ENCODE measurements at places on chromosomes 7 and 10.
A peak's percentile ranks its signal among the peaks of the same experiment; 100 is the strongest.

GRCh38 chr10:23190872-23191763 is 994 bp upstream of the PTF1A start:
- no peak for DNase-seq

GRCh38 chr10:124292911-124293615 is 125.7 kb downstream of the OAT start:
- DNase-seq = peak; percentile 18

DNA sequence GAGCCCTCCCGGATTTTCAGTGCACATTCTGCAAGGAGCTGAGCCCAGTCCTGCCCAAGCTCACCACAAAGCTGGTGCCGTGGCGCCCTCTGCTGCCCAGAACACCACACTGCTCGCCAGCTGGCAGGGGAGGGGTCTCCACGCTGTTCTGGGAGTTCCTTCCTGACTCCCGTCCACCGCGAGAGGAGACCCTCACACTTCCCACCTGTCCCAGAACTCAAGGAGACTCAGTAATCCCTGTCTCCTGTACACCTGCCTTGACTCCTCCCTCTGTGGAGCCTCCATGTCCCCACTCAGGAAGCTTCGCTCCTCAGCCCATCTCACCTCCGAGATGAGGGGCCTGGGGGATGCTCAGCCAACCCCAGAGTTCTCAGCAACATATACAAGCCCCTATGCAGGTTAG is 11.3 kb downstream of the C10orf105 start:
- DNase-seq = no peak

DNA sequence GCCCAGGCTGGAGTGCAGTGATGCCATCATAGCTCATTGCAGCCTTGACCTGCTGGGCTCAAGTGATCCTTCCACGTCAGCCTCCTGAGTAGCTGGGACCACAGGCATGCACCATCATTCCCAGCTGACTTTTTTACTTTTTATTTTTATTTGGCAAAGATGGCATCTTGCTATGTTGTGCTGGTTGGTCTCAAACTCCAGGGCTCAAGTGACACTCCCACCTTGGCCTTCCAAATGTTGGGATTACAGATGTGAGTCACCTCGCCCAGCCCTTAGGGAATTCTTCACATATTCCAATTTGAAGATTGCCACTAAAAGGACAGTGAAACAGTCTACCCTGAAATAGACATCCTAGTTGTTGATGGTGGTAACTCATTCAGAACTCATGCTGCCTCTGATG is 27.7 kb downstream of the SUGCT start:
- peak; percentile 2 for DNase-seq

DNA sequence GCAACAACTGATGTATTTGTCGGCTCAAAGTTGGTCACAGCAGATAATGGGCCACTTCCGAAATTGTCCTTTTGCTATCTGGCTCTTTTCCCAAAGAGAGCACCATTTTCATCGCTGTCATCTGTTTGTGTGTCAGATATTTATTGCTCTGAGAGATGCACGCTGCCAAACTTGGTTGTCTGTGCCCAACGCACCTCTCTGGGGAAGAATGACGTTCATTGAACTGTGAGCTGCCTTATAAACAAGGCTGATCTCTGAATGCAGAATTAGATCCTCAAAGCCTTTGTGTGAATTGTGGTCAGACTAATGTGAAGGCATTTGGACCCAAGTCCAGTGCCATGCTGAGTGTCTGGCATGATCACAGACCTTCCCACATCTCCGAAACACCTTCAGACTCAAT is 174.7 kb upstream of the LYZL1 start:
- no peak for DNase-seq

- DNase-seq = no peak
Measured at GRCh38 chr7:114109721-114110120, 190.9 kb upstream of the PPP1R3A start.

DNA sequence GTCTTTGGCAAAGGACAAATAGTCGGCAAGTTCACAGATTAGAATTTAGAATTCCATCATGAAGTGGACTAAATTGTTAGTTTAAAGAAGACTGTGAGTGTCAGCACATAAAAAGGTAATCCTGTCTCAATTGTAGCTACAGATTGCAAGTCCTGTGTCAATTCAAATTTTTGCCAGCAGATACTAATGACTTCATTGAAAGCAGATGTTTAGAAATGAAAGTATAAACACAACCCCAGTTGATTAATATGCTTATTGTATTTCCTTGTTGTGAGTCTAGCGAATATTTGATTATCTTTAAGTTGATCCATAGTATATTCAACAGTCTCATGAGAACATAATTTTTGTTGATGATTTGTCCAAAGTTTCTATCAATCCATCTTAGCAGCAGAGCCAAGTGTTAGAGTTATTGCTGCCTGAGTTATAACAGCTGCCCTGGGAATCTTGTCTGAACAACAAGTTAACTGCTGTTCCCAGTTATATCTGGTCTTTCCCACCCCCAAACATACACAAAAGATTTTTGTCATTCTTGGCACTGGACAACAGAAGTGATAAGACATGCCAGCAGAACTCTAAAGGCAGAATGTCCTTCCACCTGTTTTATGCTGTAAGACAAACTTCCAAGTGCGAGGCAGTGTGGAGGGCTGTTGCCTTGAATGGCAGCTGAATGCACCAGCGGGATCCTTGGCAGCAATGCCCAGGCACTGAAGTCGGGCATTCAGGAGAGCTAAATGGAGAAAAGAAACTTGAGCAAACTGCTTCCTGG is 21.3 kb upstream of the HERPUD2 start:
- DNase-seq = peak; percentile 38

Measured in fibroblast of skin of abdomen (primary cell).